ENCODE measurements at places on chromosomes 5 and 9.
A peak's percentile ranks its signal among the peaks of the same experiment; 100 is the strongest.

DNA sequence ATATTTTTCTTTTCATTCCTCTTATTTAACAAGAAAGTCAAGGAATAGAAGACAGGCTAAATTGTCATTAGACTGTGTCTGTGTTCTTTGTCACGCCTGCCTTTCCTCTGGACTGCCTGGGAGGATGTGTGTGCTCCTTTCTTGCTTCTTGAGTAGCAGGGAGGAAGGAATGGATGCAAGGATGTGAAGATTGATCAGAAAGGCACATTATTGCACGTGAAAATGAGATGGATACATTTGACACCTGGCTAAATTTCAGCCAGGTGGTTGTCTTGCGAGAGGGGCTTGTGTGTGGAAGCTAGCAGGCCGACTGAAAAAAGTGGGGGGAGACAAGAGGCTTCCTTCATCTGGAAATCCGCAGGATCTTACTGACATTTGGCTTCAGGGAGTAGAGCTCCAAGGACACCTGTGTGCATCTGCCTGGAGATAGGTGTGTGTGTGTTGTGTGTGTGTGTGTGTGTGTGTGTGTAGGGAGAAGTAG, 200.1 kb downstream of the MEF2C start:
- no peak for ATAC-seq

GRCh38 chr9:116298878-116299391, 145.3 kb downstream of the PAPPA start:
- no peak for ATAC-seq

DNA sequence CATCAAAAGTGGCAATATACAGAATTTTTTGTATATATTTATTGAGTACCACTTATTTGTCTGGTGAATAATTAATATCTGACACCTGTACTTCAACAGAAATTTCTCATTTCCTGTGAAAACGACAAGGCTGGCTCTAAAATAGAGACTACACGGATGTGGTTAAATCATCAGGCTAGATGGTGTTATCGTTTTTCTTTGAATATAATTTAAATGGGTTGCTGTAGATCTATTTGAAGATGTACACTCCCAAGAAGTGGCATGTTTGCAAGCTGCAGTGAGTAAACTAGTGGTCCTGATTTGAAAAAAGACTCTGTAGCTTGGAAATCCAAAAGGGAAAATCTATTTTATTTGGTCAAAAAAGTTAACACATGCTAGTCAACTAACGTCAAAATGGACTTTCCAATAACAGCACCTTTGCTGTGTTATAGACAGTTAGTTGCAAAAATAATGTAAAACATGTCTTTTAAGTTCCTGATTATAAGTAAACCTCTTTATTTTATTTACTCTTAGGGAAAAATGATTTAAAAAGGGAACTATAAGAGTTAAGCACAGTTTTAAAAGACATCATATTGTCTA, 13.8 kb downstream of the ST8SIA4 start:
- peak; percentile 61 for ATAC-seq

DNA sequence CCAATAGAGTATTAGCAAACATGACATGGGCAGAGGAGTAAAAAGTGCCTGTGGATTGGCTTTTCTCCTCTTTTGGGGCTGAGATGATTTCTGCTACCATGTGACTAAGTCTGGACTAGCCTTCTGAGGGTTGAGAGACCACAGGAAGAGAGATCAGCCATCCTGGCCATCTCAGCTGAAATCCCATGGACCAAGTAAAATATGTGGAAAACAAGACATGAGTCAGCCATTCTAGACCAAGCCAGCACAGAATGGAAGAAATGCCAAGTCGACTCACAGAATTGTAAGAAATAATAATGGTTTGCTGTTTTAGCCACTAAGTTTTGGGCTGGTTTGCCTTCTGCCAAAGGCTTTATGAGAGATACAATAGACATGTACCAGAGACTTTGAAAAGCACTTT, 377.8 kb downstream of the CHSY3 start:
- no peak for ATAC-seq

GRCh38 chr5:143896516-143896915, 84.6 kb downstream of the HMHB1 start:
- no peak for ATAC-seq

DNA sequence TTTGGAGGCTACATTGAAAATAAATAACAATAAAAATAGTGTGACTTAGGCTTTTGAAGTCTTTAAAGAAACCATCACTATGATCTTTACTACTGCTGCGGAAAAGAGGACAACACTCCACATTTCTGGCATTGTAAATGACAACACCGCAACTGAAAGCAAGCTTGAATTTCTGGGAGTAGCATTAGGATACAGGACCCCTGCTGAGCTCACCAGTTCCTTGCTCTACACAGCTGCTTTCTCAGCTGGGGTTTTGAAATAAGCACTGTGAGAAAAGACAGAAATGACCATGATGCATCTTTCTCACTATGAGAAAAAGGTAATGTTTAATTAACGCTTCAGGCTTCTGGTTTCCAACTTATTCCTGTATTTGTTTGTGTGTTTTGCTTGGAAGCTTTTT, 168.0 kb downstream of the TAF11L14 start:
- ATAC-seq = no peak

GRCh38 chr5:76291305-76292077, 111.6 kb upstream of the IQGAP2 start:
- no peak for ATAC-seq

- no peak for ATAC-seq
These were observed 12.2 kb upstream of the MROH2B start for GRCh38 chr5:41083306-41083705.

DNA sequence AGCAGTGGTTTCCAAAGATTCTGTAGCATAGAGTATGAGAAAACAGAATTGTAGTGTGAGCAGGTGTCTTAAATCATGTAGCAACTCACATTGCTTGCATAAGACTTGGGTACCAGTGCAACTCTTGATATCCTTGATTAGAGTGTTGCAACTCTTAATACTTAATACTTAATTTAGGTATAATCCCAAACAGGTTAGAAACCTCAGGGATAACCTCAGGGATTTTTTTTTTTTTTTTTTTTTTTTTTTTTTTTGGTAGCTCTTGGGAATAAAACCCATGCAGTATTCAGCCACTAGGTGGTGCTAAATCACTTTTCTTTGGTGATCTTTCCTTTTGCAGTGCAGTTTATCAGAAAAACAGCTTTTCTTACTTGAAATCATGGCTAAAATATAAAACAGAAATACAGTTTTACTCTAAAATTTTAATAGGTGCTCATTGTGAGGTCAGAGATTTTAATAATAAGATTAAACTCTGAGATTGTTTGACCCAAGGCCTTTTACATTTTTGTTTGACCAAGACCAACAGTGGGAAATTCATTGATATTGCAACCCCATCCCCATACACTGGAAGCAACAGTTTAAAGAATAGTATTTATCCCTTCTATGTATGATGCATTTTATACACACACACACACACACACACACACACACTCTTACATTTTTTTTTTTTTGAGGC, 55.3 kb downstream of the ERAP1 start:
- no peak for ATAC-seq

GRCh38 chr5:106290841-106291240, 1379.9 kb downstream of the EFNA5 start:
- no peak for ATAC-seq

DNA sequence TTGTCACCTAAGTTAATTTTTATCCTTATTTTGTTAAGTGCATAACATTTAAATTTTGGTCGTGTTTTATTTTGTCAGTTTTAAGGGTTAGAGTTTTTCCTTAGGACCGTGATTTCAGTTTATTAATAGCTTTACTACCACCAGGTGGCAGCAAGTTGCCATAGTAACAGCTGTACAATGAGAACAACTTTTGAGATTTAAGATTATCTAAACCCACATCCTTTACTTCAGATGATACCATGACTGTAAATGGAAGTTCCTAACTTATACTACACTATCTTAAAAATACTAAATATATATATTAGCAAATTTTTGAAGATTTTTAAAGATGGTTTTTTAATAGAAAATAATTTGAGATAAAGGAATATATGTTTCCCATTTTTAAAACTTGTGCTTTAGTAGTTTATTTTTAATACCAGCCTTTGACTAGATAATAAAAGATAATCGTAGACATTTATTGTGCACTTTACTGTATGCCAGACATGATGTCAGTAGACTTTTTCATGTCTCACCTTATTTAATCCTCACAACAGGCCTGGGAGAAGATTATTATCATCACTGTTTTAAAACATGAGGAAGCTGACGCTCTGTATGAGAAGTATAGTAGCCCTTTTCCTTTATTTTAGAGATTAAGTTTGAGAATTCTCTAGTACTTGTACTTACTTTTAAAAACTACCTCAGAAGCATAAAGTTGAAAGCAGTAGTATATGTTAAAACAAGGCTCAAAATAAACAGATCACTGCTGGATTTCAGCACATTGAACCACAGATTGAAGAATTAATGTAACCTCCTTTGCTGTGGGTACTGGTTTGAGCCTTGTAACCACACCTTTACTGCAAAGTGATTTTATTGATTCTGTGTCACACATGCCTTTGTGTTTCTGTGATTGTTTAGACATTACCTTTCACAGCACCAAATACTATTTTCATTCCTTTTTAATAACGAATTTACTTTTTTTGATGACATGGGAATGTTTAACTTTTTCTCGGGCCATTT, 27.5 kb downstream of the SREK1 start:
- peak; percentile 79 for ATAC-seq

DNA sequence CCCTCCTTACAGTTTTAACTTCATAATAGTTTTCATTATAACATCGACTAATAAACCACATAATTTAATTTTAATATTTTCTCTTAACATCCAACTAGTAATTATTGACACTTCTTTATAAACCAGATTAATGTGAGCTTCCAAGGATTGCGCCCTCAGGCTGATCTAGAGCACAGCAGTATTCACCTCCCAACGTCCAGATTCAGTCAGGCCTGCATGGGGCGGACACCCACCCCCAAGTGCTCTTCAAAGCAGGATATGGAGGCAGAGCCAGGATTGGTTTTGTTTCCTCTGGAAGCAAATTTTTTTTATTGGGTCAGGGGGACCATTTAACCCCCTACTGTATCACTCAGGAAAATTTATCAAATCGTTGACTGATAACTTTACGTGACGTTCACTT, 215.4 kb downstream of the TRIO start:
- no peak for ATAC-seq

GRCh38 chr9:38440516-38440915, 16.3 kb upstream of the IGFBPL1 start:
- no peak for ATAC-seq

DNA sequence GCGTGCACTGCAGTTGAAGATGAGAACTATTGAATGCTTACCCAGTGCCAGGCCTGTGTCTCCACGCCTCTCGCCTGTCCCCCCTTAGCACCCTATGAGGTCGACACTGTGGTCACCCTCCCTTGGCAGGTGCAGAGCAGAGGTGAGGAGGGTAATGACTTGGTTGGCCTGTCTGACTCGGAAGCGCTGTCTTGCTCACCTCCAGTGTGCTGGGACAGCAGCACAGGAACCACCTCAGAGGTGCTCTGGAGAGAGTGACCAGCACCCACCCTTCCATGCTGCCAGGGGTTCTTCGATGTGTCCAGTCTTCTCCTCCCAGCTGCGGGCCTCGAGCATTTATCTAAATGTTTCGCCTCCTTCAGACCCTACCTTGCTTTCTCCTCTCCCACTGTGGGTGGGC, 178.3 kb upstream of the IRX2 start:
- ATAC-seq = no peak

DNA sequence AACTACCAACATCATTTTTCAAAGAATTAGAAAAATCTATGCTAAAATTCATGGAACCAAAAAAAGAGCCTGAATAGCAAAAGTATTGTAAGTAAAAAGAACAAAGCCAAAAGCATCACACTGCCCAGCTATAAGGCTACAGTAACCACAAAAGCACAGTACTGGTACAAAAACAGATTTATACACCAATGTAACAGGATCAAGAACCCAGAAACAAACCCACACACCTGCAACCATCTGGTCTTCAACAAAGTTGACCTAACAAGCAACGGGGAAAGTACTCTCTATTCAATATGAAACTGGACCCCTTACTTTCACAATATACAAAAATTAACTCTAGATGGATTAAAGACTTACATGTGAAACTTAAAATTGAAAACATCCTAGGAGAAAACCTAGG, 94.2 kb upstream of the TARS1 start:
- no peak for ATAC-seq

DNA sequence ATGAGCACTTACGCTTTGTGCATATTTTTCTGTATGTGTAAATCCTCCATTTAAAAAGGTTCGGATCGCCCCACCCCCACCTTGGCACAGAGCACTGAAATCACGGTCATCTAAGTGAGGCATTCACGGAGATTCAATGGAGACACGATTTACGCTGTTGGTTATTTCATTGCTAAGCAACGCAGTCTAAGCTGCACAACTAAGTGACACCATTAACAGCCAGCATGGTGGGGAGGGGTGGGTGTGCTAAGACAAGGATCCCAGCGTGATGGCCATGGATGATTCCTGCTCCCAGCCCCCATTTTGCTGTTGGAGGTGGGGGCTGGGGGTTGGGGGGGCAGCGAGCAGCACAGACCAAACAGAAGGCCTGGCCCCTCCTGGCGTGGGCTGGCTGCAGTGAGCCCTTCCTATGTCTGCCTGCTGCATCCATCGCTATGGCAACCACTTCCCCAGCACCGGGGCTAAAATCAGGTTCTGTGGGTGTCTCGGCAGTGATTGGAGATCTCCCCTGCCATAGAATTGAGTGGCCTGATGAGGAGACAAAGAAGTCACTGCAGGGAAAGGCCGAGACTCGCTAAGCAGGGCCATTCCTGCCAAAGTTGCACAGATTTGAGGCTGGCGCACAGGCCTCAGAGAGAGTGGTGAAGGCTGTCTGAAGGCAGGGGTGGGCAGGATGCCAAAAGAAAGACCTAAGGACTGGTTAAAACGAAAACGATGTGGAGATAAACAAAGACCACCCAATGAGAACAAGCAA, 14.3 kb upstream of the MARCHF6 start:
- no peak for ATAC-seq

DNA sequence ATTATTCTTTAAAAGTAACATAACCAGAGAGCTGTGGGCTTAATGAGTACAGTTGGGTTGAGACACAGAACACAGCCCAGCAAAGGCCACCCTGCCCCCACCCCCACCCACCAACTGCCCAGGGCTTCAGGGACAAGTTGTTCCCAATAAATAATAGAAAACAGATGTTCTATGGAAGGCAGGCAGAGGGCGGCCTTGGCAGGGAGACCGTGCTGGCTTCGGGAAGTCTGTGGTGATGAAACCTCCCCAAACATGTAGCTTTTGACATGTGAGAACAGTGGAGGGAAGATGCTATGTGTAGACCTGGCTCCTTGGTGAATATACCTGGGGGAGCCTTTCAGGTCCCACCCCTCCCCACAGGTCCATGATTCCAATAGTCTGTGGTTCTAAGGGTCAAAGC, 10.0 kb downstream of the TRAF1 start:
- no peak for ATAC-seq

GRCh38 chr5:78794693-78795215, 146.2 kb upstream of the LHFPL2 start:
- ATAC-seq = no peak

Data from activated CD4-positive, CD25-positive, alpha-beta regulatory T cell treated with anti-CD3 and anti-CD28 coated beads, Interleukin-2, amount 50 U/mL, for 24 hours (primary cell).